SHP77 treated with DMSO at 0.1 percent for 48 hours (cell line): ENCODE measurements at places on chromosomes 1 and 21.

- no peak for DNase-seq
Observed at GRCh38 chr21:32463889-32464300, 51.4 kb downstream of the EVA1C start.

GRCh38 chr1:172105230-172105629 is 263.9 kb downstream of the DNM3 start:
- no peak for DNase-seq

DNA sequence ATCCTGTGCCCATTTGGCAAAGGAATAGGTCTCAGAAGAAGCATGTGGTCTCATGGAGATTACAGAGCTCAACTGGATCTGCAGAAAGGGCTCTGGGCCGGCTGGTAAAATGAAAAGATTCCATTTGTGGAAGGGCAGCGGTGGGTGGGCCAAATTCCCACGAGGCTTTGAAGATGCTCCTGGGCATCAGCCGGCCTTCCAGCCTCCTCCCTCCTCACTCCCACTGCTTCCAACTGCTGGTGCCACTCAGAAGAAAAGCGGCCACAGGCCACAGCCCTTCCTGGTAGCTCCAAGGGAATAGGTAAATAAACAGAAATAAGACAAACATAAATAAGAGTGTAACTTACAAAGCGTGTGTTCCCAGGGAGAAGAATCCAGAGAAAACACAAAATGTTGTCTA is 136.3 kb upstream of the SLC44A3 start:
- no peak for DNase-seq

DNA sequence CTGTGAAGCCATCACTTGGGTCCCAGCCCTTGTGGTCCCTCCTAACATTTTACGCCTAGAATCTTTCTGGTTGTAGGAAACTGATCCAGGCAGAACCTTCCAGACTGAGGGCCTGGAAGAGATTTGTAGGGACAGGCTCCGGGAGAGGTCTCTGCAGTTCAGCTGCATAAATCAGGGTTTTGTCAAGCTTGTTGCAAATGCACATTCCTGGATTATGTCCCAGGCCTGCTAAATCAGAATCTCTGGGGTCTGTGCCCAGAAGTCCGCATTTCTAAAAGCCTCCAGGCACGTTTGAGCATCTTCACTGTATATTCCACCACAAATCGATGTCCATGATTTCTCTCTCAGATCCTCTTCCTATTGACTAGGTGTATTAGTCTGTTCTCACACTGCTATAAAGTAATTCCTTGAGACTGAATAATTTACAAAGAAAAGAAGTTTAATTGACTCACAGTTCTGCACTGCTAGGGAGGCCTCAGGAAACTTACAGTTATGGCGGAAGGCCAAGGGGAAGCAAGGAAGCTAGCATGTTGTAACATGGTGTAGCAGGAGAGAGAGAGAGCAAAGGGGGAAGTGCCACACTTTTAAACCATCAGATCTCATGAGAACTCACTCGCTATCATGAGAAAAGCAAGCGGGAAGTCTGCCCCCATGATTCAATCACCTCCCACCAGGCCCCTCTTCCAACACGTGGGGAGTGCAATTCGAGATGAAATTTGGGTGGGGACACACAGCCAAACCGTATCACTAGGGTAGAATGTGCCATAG is 1.2 kb upstream of the FHAD1 start:
- DNase-seq: no peak

DNA sequence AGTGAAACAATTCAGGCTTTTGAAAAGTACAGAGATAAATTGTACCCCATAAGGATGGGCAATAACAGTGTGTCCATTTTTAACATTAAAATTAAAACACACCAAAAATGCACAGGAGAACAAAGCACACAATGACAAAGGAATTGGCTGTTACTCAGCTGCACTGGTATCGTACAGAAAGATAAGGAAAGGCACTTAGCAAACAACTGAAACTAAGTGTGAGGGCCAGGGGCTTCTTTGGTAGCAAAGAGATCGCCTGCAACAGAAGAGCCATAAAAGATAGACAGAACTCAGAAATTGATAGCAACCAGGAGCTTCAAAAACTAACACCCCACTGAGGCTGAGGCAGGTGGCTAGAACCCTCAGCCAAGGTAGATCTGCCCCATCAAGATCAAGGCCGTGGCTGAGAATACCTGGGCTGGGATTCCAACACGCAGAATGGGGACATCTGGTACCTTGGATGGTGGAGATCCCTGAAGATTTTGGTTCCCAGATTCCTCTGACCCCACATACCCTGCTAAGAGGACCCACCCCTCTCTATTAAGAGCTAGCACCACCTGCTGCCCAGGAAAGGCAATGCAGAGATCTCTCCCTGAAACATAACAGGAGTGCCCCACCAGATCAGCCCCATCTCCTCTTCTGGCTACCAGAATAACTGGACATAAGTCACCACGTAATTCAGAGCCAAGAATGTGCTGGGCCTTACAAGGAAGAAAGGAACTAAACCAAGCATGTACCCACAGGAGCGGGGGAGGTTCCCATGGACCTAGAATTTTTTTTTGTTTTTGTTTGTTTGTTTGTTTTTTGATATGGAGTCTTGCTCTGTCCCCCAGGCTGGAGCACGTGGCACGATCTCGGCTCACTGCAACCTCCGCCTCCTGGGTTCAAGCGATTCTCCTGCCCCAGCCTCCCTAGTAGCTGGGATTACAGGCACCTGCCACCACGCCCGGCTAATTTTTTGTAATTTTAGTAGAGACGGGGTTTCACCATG is 16.2 kb downstream of the PLEKHO1 start:
- DNase-seq: peak; percentile 44

DNA sequence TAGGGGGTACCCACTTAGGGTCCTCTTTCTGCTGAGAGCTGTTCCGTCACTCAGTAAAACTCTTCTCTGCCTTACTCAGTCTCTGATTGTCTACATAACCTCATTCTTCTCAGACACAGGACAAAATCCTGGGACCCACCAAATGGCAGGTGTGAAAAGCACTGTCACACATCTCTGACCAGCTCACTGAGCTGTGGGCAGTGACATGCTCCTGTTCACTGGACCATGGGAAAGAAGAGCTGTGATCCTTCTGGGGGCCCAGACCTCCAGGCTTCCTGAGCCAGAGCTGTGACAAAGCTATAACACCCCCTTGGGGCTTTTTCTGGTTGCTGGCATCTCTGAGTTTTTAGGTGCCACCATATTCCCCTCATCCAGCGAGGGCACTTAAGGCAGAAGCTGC is 115.7 kb downstream of the NTPCR start:
- DNase-seq: no peak

GRCh38 chr1:156704930-156705320 is 458 bp downstream of the CRABP2 start:
- DNase-seq: no peak

- DNase-seq: no peak
Observed at GRCh38 chr1:89487972-89488371, 36.7 kb upstream of the LRRC8B start.

DNA sequence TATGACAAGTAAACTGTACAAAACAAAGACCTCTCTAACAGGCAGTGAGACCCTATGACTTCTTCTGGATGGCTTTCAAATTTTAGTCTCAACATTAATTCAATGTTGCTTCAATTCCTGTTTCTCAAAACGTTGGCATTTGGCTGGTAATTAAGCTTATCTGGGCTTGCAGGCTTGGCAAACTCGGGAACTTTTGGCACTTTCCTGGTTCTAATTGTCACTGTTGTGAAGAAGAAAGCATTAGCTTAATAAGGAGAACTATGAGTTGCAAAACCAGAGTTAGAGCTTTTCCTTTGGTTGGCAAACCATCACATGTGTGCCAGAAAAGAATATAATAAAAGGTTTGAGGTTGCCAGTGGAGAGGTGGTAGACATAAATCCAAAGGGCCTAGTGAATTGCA is 698.3 kb downstream of the LRRIQ3 start:
- no peak for DNase-seq

DNA sequence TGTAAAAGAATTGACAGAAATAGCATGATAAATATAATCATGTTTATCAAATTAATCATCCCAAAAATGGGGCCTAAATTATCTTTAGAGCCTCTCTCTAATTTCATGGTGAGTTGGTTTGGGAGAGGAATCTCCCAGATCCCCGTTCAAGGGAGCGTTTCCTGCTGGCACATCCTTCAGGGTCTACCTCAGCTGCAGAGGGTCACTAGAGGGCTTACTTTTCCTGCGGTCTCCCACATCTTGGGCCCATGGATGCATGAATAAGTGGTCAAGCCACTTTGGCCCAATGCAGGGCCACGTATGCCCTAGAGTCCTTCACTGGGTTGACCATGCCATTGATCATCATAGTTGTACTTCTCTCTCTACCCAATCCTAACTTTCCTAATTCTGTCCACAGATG is 164.1 kb downstream of the USP25 start:
- DNase-seq: no peak

DNA sequence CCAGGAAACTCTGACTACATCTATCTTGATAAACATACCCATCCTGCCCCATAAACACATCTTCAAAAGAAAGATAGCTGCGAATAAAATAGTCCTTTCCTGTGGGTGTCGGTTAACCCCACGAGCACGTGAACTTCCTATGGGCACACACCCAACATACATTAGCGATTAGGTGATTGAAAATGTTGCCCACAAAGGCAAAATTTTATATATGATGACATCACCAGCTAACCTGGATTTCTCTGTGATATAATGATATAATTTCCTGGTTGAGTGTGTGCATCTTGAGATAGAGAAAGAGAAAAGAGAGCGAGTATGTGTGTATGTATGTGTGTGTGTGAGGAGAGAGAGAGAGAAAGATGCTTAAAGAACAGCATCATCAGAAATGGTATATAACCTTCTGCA is 296.1 kb downstream of the PTPRC start:
- peak; percentile 88 for DNase-seq

DNA sequence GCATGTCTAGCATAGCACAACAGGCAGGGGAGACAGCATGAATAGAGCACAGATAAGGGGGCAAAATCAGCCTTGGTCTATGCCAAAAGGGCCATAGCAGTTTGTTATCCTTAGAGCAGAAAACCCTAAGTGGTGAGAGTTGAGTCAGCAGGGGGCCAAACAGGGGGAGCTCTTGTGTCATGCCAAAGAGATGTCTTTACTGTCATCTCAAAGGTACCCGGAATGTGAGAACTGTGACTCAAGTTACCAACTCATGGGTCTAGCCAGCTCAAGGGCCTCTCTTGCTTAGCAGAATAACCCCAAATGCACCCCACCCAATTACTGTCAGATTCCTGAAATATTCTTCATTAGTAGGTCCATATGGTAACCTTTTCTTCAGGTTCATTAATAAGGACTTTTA is 45.9 kb upstream of the NRDC start:
- no peak for DNase-seq

DNA sequence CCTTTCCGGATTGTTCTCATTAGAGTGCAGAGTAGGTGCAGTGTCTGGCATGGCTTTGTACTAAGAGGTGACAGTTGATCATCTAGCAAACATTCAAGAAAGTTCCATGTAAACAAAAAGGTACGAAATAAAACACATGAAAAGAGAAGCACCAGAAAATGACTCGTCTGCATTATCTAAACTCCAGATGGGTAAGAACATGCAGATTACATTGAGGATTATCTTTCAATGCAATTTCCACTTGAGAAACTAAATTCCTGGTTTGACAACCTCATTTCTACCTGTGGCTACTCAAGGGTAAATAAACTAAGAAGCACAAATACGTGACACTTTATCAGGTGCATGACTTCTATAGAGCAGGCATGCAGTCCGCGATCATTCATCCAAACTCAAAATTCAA is 17.6 kb downstream of the SLC30A10 start:
- DNase-seq: no peak

DNA sequence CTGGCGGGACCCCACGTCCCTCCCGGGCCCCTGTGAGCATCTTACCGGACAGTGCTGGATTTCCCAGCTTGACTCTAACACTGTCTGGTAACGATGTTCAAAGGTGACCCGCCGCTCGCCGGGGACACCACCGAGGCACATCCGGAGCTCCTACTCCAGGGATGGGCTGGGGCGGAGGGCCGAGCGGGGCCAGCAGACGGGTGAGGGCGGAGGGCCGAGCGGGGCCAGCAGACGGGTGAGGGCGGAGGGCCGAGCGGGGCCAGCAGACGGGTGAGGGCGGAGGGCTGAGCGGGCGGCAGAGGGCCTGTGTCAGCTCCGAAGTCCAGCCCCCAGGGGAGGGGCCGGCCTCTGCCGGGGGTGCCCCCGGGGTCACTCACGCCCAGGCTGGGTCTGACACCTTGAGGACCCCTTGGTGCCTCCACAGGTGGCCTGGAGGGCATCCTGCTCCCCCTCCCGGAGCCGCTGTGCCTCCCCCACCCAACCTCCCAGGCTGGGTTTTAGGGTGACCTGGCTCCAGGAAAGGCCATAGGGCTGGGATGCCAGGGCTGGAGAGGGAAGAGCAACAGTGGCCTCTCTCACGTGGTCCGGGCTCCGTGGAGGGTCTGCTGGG is 5.7 kb upstream of the TTLL10 start:
- no peak for DNase-seq

GRCh38 chr1:235470741-235471439 is 33.4 kb downstream of the B3GALNT2 start:
- no peak for DNase-seq

DNA sequence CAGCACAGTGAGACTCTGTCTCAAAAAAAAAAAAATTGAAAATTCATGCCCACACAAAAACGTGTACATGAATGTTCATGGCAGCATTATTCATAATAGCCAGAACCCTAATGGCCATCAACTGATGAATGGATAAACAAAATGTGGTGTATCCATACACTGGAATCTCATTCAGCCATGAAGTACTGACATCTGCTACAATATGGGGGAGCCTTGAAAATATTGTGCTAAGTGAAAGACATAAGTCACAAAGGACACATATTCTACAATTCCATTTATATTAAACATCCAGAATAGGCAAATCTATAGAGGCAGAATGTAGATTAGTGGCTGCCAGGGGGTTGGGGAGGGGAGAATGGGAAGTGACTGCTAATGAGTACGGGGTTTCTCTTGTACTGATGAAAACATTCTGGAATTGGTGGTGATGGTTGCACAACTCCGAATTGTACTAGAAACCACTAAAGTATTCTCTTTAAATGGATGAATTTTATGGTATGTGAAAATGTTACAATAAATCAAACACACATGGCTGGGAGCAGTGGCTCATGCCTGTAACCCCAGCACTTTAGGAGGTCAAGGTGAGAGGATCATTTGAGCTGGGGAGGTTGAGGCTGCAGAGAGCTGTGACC is 33.0 kb upstream of the KCNN3 start:
- no peak for DNase-seq

- DNase-seq: no peak
Observed at GRCh38 chr1:35298464-35298863, 30.0 kb downstream of the ZMYM4 start.

DNA sequence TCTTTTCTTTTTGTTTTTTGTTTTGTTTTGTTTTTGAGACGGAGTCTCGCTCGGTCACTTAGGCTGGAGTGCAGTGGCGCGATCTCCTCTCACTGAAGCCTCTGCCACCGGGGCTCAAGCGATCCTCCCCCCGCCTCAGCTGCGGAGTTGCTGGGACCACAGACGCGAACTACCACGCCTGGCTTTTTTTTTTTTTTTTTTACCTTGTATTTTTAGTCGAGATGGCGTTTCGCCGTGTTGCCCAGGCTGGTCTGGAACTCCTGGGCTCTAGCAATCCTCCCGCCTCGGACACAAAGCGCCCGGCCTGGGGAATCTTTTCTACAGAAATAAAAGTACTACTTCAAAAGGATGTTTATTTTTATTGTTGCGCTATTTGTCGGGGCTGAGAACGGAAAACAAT is 1.1 kb upstream of the SETDB1 start:
- peak; percentile 67 for DNase-seq
